Gastrocnemius medialis (tissue), 4 donors: ENCODE measurements at places on chromosomes 13 and 19. TPM values are rescaled to one million over a fixed set of nuclear protein-coding genes. Genes with fewer than 3 reads are reported as not detected.

DNA sequence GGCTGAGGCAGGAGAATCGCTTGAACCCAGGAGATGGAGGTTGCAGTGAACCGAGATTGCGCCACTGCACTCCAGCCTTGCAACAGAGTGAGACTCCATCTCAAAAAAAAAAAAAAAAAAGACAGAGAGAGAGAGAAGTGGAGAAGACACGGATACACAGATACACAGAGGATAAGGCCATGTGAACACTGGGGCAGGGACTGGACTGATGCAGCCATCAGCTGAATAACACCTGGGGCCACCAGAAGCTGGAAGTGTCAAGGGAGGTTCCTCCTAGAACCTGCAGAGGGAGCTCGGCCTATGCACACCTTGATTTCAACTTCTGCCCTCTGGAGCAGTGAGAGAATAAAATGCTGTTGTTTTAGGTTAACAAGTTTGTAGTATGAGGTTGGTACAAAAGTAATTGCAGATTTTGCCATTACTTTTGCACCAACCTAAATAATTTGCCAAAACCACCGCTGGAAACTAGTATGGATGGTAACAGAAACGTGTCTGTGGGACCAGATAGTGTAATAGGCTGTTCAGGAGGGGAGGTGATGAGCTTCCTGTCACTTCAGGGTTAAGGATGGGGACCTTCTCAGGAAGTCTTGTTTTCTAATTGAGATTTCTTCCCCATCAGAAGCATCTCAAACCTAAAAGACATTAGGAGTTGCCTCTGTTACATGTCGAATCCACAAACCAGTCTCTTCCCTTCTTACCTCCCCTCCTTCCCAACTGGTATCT, 36.4 kb upstream of the IGSF23 start:
- DNase-seq, result no peak
- H3K4me3 ChIP-seq, result no peak overlapping the region
- H3K27me3 ChIP-seq, result no peaks in the 10 kb centered on the region
- no peaks in the 10 kb centered on the region for H3K4me1 ChIP-seq
- no peaks in the 10 kb centered on the region for H3K36me3 ChIP-seq

DNA sequence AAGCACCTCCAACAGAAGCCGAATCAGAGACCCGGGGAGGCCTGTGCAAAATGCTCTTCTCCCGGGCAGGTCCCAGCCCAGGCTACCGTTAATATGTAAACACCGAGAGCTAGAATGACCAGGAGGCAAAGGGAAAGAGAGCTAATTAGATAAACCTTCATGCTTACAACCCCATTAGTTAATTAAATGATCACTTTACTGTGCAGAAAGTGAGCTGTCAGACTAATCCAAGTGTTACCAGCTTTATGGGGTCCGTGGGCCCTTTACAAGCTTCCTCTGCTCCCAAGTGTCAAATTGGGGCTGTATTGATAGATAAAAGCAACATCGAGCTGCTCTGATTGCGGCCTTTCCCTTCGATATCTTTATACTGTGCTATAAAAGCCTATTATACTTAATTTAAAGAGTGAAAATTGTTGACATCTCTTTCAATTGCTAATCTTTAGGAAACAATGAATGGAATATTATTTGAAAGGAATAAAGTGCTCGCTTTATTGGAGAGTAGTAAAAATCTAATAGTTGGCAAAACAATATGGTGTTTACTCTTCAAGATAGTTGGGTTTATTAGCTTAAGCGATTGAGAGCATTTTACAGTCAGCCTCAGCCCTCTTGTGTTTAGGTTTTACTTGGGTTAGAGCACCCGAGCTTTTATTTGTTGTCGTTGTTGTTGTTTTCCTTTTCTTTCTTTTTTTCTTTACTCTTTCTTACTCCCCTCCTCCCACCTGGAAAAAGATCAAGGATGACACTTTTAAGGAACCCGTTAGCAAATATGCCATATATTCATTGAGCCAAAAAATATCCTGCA, 189.3 kb upstream of the GPR12 start:
- DNase-seq, result no peak
- H3K36me3 ChIP-seq, result no peaks in the 10 kb centered on the region
- H3K27ac ChIP-seq, result no peak overlapping the region
- H3K4me3 ChIP-seq, result no peak overlapping the region
- H3K4me1 ChIP-seq, result no peaks in the 10 kb centered on the region
- no peaks in the 10 kb centered on the region for H3K27me3 ChIP-seq

- H3K27me3 ChIP-seq, result no peaks in the 10 kb centered on the region
- no peak overlapping the region for H3K27ac ChIP-seq
- peaks cover 13% of the 10 kb centered on the region for H3K4me1 ChIP-seq
- no peak overlapping the region for H3K4me3 ChIP-seq
Measured at GRCh38 chr13:42885325-42885724, 103.9 kb downstream of the FAM216B start.

DNA sequence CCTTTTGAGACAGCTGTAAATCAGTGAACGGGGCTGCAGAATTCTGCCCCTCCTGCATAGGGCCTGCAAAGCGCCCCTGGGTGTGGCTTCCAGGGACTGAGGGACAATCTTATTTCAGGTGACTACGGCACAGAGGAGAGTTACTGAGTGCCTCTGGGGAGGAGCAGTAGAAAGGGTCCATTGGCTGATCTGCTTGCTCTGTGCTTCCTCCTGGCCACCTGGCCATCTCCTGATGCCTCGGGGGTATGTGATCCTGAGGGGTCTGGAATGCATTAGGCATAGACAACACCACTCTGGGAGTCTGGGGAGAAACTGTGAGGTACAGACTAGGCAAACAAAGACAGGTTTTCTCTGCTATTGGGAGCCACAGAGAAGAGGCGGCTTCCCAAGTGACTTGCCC, 2.8 kb downstream of the KCTD15 start:
- H3K27me3 ChIP-seq, result peaks cover 12% of the 10 kb centered on the region
- peaks cover 17% of the 10 kb centered on the region for H3K4me1 ChIP-seq
- no peak for DNase-seq
- H3K36me3 ChIP-seq, result no peaks in the 10 kb centered on the region
- no peak overlapping the region for H3K4me3 ChIP-seq

- H3K4me1 ChIP-seq, result peaks cover 6% of the 10 kb centered on the region
- no peak for DNase-seq
- no peaks in the 10 kb centered on the region for H3K36me3 ChIP-seq
- H3K27me3 ChIP-seq, result no peaks in the 10 kb centered on the region
- no peak overlapping the region for H3K4me3 ChIP-seq
Measured at GRCh38 chr13:109881961-109882558, 95.7 kb upstream of the IRS2 start.

DNA sequence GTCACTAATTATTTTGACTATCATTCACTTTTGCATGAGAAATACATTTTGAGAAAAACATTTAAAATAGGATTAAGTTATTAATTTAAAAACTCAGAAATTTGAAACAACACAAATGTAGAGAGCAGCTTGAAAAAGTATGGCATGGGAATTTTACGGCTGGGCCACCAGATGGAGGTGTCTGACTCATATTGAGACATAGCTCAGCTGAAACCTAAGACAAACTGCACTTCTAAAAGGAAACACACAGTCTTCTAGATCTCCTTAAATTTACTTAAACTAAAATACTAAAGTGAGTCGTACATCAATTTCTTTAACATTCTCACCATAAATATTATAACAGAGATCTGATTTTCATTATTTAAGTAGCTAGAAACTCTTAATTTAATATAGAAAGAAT, 41.9 kb upstream of the POSTN start:
- H3K27me3 ChIP-seq, result no peaks in the 10 kb centered on the region
- no peaks in the 10 kb centered on the region for H3K4me1 ChIP-seq
- H3K36me3 ChIP-seq, result no peaks in the 10 kb centered on the region
- H3K4me3 ChIP-seq, result no peak overlapping the region

GRCh38 chr13:33728271-33729037, 89.5 kb upstream of the RFC3 start:
- H3K27me3 ChIP-seq, result no peaks in the 10 kb centered on the region
- H3K27ac ChIP-seq, result no peak overlapping the region
- H3K4me3 ChIP-seq, result no peak overlapping the region
- H3K4me1 ChIP-seq, result peaks cover 3% of the 10 kb centered on the region

DNA sequence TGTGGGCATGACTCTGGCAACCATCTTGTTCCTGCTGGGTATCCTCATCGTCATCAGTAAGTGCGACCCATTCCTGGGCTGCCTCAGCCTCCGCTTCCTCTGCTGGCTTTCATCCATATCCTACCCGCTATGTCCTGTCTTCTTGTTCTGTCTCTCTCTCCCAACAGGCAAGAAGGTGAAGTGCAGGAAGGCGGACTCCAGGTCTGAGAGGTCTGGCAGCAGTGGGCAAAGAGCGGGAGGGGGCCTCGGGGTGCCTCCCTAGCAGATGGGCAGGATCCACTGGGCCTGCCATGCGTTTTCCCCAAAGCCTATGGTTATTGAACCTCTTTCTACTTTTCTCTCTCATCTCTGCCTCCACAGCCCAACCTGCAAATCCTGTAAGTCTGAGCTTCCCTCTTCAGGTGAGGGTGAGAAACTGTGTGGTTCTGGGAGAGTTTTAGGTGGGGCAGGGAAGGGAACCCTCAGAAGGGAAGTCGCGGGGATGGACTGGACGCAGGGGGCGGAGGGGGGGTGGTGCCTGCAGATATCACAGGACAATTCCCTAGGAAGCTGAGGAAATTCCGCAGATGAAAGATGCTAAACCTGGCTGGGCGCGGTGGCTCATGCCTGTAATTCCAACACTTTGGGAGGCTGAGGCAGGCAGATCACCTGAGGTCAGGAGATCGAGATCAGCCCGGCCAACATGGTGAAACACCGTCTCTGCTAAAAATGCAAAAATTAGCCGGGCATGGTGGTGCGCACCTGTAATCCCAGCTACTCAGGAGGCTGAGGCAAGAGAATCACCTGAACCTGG, 3.1 kb upstream of the FXYD5 start:
- DNase-seq, result no peak
- H3K4me1 ChIP-seq, result no peaks in the 10 kb centered on the region
- peaks cover 30% of the 10 kb centered on the region for H3K27me3 ChIP-seq
- no peak overlapping the region for H3K4me3 ChIP-seq
- no peaks in the 10 kb centered on the region for H3K36me3 ChIP-seq

DNA sequence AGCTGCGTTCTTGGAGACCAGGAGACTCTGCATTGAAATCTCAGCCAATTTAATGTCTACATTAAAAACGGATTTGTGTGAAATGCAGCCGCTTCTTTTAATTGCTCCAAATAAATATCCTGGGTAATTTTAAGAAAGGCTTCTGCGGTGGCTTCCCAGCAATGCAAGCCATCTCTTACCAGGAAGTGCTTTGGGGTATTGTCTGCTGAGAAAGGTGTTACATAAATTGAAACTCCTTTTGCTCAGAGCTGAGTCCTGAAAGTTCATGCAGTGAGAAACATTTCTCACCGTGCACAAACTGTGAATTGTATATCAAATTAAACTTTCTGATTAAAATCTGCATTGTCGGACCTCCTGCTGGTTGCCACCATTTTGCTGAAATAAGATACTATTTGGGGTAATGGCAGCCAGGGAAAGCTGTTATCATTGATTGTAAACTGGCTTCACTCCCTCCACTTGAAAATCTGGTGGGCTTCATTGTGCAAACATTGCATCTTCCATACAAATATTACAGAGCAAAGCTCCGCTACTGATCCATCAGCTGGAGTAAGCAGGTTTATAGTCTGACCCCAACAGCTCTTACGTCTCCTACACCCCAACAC, 59.5 kb downstream of the ZIC5 start:
- peaks cover 17% of the 10 kb centered on the region for H3K27me3 ChIP-seq
- H3K36me3 ChIP-seq, result no peaks in the 10 kb centered on the region
- H3K4me3 ChIP-seq, result no peak overlapping the region
- no peaks in the 10 kb centered on the region for H3K4me1 ChIP-seq

DNA sequence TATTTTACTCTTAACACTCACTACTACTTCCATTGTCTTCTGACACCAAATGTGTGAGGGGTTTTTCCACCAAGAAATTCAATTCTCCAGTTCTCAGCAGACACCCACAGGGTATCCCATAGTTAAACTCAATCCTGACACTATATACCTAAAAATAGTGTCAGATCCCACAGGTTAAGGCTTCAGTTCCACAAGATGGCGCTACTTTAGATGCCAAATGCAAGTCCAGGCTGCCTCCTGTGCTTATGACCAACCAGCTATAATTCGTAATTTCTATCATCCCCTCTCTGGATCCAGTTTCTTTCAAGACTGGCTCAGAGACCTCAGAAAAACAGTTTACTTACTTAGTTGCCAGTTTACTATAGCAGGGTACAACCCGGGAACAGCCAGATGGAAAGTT, 1146.2 kb upstream of the SPRY2 start:
- H3K36me3 ChIP-seq, result no peaks in the 10 kb centered on the region
- H3K4me1 ChIP-seq, result no peaks in the 10 kb centered on the region
- no peak overlapping the region for H3K4me3 ChIP-seq
- no peak for DNase-seq

DNA sequence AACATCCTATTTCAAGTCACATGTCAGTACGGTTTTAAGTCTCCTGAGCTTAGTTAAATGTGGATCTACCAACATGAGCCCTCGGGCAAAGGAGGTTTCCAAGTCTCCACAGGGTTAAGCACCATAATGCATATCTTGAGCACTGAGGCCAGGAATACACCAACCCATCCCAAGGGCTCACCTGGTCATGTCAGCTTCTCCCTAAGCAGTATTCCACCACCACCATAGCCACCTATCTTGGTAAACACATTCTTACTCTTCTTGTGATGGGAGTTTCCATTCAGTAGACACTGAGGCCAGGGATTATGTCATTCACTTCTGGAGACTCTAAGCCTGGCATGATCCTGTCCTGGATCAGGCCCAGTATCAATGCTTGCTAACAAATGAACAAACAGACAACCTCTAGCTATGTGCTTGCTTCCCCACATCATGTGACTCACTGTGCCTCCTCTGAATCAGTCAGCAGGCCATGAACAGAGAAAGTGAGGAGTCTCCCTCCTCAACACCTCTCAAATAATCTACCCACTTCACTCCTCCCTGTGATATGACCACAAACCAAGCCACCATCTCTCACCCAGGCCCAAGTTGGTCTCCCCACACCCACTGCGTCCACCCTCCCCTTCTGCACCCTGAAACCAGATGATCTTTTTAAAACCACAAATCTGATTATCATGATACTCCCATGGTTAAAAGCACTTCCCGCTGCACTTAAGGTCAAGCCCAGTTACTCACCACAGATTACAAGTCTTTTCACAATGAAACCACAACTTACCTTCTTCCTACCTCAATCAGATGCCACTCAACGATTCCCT, 5.8 kb downstream of the PEG3 start:
- no peaks in the 10 kb centered on the region for H3K4me1 ChIP-seq
- no peak overlapping the region for H3K4me3 ChIP-seq
- no peak overlapping the region for H3K27ac ChIP-seq

DNA sequence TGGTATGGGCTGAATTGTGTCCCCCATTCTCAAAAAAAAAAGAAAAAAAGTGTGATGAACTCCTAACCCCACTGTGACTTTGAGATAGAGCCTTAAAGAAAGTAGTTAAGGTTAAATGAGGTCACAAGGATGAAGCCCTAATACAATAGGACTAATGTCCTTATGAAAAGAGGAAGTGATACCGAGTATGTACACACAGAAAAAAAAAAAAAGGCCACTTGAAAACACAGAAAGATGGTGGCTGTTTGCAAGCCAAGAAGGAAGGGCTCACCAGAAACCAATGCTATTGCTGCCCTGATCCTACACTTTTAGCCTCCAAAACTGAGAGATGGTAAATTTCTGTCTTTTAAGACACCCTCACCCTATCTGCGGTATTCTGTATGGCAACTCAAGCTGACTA, 955.6 kb downstream of the PCDH17 start:
- H3K4me1 ChIP-seq, result no peaks in the 10 kb centered on the region
- H3K4me3 ChIP-seq, result no peak overlapping the region
- no peaks in the 10 kb centered on the region for H3K36me3 ChIP-seq
- no peak overlapping the region for H3K27ac ChIP-seq
- DNase-seq, result no peak

The FGF21 gene
- not detected for total RNA-seq

The PCDH9 gene
- 1.4 TPM for total RNA-seq

The CFAP97D2 gene
- total RNA-seq, result not detected

The BBC3 gene
- 3.4 TPM for total RNA-seq

The FCGBP gene
- total RNA-seq, result 11.2 TPM

The WDR87 gene
- not detected for total RNA-seq
